Renal pelvis (tissue), 12 donors: ENCODE measurements at places on chromosomes 16 and 17. TPM values are rescaled to one million over a fixed set of nuclear protein-coding genes. Genes with fewer than 3 reads are reported as not detected.

GRCh38 chr17:10013365-10014112, 108.5 kb upstream of the RCVRN start:
- no peak for DNase-seq

- DNase-seq: no peak
Measured at GRCh38 chr16:87733190-87733589, 32.6 kb downstream of the KLHDC4 start.

GRCh38 chr17:54770836-54771235, 129.8 kb upstream of the TOM1L1 start:
- no peak for DNase-seq

DNA sequence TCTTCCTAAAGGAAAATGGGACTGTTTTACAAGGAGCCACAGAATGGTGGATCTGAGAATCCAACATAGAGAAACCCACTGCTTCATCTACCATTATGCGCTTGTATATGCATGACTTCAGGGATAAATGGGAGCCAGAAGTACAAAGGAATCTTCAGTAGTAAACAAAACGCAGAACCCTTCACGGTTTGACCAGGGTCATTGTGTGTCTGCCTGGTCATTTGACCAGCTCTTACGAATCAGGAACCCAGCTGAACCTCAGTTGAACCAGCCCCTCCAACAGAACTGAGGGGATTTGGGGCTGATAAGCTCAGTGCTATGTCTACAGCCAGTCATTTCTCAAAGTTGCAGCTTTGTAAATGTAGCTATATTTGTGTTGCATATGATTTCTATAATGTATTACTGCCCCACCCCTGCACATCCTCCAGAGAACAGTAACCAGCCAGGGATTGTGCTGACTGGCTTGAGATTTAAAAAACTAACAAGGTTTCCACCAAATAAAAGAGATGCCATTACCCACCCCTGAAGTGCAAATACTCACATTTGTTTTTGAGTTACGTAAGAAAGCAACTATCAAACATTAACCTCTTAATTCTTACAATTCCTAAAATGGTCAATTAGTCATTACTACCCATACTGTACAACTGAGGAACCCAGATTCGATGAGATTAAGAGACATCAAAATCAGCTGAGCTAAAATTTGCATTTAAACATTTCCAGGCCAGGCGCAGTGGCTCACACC, 6.3 kb downstream of the CMTM4 start:
- no peak for DNase-seq

- no peak for DNase-seq
Measured at GRCh38 chr17:56309897-56310296, 156.6 kb downstream of the ANKFN1 start.

- DNase-seq: no peak
Measured at GRCh38 chr17:55545806-55546205, 34.6 kb upstream of the SMIM36 start.

DNA sequence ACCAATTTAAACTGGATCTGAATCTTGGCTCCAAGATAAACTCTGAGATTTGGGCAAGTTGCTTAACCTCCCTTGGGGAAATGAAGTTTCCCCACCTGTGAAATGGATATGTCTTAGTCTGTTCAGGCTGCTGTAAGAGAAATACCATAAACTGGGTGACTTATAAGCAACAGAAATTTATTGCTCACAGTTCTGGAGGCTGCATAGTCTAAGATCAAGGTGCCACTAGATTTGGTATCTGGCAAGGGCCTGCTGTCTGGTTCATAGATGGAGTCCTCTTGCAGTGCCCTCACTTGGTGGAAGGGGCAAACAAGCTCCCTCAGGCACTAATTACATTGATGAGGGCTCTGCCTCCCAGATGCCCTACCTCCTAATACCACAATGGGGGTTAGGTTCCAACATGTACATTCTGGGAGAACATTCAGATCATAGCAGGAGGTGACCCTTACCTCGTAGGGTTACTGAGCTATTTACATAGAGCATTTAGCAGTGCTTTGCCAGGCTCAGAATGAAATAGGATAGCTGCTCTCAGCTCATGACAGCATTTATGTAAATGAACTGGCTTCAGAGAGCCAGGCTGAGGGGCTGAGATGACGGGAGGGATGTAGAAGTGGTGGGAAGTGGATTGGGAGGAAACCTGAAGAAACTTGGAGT, 83.9 kb downstream of the SPECC1 start:
- no peak for DNase-seq

Gene KRTAP4-9
- not detected for polyA plus RNA-seq

DNA sequence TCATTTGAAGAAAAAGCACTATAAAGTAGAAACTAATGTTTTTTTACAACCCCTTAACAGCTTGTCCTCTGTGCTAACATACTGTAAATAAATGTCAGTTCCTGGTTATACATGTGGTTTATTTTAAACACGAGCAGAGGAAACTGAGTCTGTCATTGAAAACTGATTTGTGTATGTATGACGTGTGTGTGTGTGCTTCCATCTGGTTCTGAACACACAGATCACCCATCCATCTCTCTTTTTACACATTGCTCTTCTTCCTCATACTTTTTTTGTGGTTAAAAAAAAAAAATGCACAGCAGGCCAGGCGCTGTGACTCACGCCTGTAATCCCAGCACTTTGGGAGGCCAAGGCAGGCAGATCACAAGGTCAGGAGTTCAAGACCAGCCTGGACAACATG, 49.5 kb downstream of the ZNF423 start:
- DNase-seq: no peak

DNA sequence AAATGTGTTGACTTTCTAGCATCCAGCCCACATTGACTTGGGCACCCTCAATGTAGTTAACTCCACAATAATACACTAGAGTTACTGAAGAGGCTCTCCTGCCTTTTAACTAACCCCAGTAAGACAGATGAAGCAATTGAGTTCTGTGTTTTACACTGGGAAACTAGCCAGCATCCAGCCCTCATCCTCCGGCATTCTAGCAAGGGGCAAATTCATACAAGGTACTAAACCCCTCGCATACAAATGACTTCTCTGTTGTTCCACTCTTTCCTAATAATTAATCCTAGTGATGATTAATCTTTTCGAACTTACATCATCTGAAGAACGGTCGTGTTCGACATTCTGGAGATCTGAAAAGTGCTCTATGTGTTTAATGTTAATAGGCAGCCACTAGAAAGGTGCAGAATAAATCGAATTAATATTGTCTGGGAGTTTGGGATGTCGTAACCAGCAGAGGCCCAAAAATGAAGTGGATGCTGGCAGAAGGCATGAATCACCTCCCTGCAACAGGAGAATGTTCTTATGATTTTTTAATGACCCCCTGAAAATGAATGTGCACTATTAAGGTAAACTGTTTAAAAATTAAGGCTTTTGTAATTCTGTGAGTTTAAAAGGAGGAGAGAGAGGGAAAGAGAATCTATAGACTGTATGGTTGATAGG, 249.4 kb downstream of the SNX29 start:
- DNase-seq: no peak

DNA sequence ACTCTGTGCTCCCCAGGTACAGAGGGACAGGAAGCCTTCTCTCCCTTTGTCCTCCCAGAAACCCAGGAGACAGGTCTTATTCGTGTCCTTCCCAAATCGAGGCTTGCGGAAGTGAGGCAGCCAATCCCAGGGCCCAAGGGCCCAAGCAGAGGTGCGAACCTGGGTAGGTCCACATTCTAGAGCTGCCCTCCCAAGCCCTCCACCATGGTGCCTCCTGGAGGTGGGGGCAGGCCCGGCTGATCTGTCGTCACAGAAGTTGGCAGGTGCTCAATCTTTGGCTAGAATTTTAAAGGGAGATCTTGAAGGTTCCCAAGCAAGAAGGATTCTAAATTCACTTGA, 21.5 kb downstream of the MRC2 start:
- no peak for DNase-seq

GRCh38 chr16:87671221-87671620, 68.9 kb downstream of the JPH3 start:
- DNase-seq: no peak

- DNase-seq: no peak
Measured at GRCh38 chr17:74738051-74738996, 1.3 kb downstream of the RAB37 start.

Gene KRT17
- polyA plus RNA-seq: 4.8 TPM

GRCh38 chr16:86771506-86772460, 193.4 kb downstream of the FOXL1 start:
- DNase-seq: no peak
